T-helper 17 cell (primary cell): ENCODE measurements at places on chromosomes 1 and 21. TPM values are rescaled to one million over a fixed set of nuclear protein-coding genes. Genes with fewer than 3 reads are reported as not detected.

DNA sequence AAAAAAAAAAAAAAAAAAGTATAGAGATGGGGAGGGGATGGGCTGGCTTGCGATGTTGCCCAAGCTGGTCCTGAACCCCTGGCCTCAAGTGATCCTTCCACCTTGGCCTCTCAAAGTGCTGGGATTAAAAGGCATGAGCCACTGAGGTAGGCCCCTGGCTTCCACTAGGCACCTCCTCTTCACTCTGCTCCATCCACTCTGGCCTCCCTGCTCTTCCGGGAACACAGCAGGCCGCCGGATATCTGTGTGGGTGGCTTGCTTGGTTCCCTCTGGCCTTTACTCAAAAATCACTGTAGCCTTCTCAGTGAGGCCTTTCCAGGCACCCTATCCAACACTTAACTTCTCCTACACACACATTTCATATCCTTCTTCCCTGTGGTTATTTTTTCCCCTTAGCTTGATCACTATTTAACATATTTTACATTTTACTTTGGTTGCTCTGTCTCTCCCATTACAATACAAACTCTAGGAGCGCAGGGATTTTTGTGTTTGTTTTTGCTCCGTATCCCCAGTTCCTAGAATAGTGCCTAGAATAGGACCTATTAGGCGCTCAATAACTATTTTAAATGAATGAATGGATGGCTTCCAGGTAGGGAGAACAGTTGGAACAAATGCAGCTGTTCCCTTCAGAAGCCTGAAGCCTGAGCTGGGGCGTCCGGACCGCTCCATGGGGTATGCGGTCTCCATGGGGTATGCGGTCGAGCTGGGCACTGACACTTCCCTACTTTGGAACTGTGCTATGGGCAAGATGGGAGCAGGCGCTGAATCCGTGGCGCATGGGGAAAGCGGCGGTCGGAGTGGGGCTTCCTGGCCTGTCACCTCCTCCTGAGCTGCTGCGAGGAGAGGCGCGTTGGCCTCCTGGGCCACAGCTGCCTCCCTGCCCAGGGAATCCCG, 46.7 kb downstream of the H3-3A start:
- no peaks in the 10 kb centered on the region for H3K27me3 ChIP-seq
- H3K36me3 ChIP-seq: no peaks in the 10 kb centered on the region
- H3K27ac ChIP-seq: peak overlapping the region; percentile 71
- DNase-seq: no peak

Gene LCE6A
- not detected for total RNA-seq

GRCh38 chr1:10078494-10078893, 45.7 kb downstream of the UBE4B start:
- peaks cover 3% of the 10 kb centered on the region for H3K36me3 ChIP-seq
- no peak for DNase-seq
- no peak overlapping the region for H3K4me3 ChIP-seq
- no peaks in the 10 kb centered on the region for H3K27me3 ChIP-seq
- H3K27ac ChIP-seq: no peak overlapping the region

GRCh38 chr1:217462159-217462558, 168.7 kb downstream of the GPATCH2 start:
- no peaks in the 10 kb centered on the region for H3K4me1 ChIP-seq
- H3K27ac ChIP-seq: no peak overlapping the region
- H3K36me3 ChIP-seq: peaks cover 7% of the 10 kb centered on the region
- no peaks in the 10 kb centered on the region for H3K27me3 ChIP-seq
- H3K4me3 ChIP-seq: no peak overlapping the region
- no peak for DNase-seq
